ENCODE measurements at places on chromosomes 7 and 10.
A peak's percentile ranks its signal among the peaks of the same experiment; 100 is the strongest.

DNA sequence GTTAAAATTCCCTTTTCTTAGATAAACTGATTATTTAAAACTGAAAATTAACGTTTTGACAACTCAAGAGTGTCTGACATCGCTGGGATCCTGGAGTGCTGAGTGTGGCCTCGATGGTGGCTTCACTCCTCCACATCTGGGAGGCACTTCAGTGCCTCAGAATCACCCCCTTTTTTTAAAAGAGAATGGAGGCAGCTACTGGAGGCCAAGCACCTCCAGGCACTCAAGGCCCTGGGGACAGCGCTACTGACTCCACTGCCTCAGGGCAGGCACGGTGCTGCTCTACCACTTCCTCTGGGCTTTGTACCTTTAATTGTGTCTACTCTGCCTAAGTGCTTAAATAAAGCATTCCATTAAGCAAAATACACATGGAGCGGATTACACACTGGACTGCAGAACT is 27.2 kb upstream of the NCAPG2 start:
- DNase-seq: no peak

- no peak for DNase-seq
Measured at GRCh38 chr10:127996586-127996985, 89.7 kb downstream of the PTPRE start.

- no peak for DNase-seq
Measured at GRCh38 chr10:78432583-78432982, 398.9 kb downstream of the RPS24 start.

DNA sequence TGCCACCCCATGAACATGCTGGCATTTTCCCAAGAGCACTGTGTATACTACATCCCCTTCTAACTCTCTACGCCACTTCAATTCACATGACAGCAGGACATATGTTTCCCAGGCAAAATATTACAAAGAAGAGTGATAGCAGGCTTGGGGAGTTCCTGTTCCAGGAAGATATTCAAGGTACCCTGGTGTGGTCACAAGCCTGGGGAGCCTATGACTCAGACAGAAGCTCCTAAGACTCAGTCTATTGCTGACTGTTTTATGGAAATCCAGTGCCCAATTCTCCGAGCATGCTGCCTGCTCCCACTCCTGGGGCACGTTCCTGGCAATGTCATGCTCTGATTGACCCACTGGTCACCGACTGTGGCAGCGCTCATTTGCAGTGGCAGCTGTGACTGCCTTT is 23.5 kb upstream of the ABLIM1 start:
- DNase-seq: no peak

DNA sequence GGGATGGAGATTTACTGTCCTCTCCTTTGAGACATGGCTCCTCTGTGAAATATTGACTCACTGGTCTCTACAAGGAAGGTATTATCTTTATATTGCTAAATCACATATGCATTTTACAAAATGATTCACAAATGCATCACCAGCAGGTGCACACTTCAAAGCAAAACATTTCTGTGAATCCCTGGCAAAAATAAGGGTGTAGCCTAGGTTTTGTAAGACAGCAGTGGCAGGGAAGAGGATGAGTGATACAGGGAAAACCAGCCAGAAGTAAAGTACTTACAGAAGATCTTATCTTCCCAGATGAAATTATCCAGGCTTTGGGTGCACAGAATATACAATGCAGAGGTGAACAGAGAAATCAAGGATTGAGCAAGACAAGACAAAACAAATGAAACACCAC is 1094.6 kb downstream of the GATA3 start:
- no peak for DNase-seq

- DNase-seq: no peak
Measured at GRCh38 chr10:14742382-14742781, 32.3 kb downstream of the FAM107B start.

DNA sequence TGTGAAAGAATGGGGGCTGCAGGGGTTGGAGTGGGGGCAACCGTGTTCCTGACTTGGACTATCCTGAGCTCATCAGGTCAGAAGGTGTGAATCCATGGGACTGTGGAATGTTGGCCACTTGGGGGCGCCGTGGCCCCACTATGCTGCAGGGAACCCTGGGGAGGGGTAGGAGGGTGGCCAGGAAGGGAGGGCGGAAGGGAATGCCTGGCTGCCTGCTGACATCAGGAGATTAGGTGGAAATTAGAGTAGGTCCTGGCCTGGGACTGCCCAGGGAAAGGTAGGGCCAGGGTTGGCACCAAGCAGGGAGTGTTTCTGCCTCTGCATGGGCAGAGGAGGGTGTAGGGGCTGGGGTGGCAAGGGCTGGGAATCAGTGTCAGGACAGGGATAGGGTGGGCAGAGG is 65.8 kb upstream of the PRSS58 start:
- peak; percentile 39 for DNase-seq

DNA sequence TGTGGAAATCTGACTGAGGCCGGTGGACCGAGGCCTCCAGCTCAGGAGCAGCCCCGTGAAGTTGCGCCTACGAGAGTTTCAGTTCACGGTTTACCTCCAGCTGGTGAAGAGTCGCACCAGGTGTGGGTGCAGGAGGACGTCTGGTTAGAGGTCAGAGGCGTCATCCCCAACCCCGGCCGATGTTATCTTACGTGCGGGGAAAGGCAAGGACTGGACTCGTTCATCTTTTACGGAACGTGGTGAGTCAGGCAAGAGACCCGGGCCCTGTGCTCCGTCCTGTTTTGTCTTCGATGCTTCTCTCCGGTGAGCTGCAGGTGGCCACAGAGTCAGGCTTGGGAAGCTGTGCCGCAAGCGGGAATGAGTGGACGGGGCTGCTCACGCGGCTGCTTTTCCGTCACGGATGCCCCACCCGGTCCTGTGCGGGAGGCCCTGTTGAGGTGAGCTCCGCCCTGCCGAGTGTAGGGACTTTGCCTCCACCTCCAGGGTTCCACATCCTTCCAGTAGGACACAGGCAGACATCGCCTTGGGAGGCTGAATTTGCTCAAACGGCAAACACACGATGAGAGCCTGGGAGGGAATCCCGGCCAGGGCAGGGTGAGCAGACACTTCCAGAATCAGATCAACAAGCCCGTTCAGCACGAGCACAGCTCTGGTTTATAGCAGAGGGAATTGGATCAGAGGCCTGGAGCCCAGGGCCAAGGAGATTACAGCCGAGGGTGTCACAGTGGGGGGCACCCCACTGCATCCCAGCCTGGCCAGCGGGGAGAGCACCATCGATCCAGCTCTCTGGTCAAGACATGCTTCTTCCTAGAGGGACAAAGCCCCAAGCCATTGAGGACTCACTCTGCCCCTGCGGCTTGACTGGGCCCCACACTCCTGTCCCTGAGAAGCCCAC is 50.1 kb upstream of the INPP5A start:
- no peak for DNase-seq

GRCh38 chr7:105584165-105584564 is 2.9 kb upstream of the EFCAB10 start:
- DNase-seq: no peak

DNA sequence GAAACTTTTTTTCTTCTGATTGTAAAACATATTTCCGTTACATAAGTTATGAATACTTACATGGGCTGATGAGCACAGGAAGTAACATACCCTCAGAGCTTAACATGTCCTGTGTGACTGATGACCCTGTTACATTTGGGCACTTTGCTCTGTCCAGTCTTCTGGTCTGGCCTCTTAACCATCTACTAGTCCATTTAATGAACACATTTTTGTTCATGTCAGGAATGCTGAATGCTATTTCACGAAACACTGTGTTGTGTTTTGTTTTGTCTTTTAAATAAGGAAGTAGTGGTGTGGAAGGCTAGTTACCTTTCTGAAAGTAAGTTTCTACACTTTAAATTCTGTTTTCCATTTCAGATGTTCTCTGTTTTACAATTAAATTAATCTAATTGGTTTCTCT is 77.7 kb downstream of the RBM33 start:
- DNase-seq: no peak

DNA sequence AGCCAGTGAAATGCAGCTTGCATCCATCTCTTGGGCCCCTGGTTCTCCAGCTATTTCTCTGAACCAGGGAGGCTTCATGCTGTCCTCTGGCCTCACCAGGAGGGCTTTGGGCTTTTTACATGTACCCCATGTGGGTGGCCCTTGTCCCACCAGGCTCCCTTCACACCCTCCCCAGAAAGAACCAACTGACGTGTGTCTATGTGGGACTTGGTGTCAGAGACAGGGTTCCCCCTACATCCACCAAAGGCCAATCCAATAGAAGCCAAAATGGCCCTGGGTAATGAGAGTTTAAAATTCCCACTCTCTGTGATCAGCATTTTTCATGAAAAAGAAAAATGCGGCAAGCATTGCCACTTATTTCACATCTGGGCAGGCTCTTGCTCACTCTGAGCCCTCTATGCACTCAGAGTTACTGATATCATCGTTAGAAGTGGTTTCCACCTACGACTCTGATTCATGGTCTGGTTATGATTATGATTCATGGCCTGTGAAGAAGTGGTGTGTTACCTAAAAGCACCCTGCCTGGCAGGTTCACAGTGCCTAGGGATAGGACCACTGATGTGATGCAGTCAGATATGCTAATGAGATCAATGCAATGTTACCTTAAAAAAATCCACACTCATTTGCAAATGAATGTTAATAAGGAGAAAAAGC is 133.5 kb downstream of the BUB3 start:
- DNase-seq: no peak

GRCh38 chr7:37247861-37248260 is 200.8 kb downstream of the ELMO1 start:
- DNase-seq: no peak

GRCh38 chr7:131774419-131775220 is 218.2 kb upstream of the PODXL start:
- no peak for DNase-seq

GRCh38 chr10:131977323-131978096 is 4.2 kb downstream of the BNIP3 start:
- no peak for DNase-seq

GRCh38 chr7:2785071-2785500 is 59.0 kb downstream of the GNA12 start:
- DNase-seq: no peak

DNA sequence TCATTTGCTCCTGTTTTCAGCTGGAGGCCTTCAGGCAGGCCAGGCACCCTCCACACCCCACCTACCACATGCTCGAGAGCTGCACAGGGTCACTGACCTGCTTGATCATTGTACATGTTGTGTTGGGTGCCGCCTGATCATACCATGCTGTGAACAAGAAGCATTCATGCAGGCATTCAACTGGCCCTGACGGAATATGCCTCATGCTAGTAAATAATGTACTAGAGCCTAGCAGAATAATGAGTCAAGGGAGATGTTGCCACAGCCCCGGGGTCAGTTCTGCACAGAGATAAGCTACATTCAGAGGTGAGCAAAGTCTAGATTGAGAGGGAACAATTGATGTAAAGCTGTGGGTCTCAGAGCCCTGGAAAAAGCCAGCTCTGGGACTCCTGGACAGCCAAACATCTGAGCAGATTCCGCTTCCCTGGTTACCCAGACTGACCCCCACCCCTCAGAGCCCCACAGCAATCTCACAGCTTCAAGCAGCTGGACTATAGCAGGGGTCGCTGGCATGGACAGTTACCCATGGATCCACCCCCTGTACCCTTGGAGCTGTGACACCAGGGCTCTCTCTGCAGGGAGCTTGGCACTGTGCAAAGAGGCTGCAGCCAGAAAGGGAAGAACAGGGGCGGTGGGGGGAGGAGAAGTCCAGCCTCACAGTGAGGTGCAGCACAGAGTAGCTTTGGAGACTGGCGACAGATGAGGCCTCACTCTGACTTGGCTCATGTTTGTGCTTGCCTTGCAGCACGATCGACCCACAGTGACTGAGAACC is 86.6 kb downstream of the FRMPD2 start:
- DNase-seq: no peak

GRCh38 chr7:135392701-135393100 is 117.2 kb downstream of the CNOT4 start:
- no peak for DNase-seq

- DNase-seq: no peak
Measured at GRCh38 chr10:29794776-29795611, 160.2 kb upstream of the SVIL start.

DNA sequence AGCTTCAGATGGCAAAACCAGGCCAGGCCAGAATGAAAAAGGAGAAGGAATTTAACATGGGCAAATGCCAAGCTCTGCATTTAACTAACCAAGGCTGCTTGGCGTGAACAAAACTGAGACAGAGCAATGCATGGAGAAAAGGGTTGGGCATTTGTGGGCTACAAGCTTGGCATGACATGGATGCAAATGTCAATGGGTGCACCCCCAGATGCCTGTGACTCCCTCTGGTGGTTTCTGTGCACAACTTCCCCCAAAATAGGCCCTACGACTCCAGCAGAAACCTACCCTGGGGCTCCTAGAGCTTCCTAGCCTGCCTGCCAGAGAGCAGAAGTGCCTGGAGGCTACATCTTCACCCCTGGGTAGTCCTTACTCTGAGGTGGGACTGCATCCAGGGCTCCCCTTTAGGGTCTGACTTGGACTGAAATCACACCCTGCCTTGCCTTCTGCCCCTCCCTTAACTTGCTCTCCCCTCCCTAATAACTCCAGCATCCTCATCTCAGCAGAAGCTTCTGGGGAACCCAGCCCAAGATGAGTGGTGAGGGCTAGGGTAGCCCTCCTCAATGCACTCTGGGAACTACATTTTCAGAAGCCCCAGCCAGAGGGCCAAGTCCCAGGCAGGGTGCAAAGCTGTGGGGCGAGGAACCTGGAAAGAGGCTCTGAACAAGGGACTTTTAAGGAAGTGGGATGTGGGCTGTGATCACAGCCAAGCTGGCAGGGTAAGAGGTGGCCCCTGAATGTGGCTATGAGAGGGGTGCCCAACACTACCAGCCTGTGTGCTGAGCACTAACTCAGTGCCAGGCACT is 11.3 kb downstream of the GPRIN2 start:
- DNase-seq: no peak

All from stimulated activated naive CD4-positive, alpha-beta T cell (primary cell).